HFFc6 (cell line): ENCODE measurements at places on chromosomes 5 and 9. TPM values are rescaled to one million over a fixed set of nuclear protein-coding genes. Genes with fewer than 3 reads are reported as not detected.
A peak's percentile ranks its signal among the peaks of the same experiment; 100 is the strongest.

DNA sequence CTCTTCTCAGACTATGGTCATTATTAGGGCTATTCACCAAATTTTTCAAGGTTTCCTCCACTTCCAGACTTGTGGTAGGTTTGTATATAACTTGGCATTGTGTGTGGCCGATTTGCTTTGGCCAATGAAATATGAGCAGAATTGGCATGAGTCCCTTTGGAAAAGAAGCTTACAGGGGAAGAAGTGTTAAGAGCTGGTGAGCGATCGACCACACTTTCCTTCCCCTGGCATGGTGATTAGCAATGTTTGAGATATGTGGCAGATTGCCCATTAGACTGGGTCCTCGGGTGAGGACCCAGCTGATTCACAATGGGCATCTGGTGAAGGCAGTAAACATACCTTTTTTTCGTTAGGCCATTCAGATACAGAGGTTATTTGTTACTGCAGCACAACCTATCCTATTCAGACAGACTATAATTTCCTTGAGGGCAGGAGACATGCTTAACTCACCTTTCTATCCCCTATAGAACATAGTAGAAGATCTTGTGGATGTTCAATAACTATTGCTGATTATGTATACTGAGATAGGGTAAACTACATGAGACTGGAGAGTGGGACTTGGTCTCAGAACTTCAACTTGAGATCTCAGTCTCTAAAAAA lies 62.8 kb upstream of the KLF9 start:
- DNase-seq, result no peak

GRCh38 chr9:35448496-35448895 lies 41.4 kb upstream of the RUSC2 start:
- DNase-seq, result no peak

- peak; percentile 43 for DNase-seq
Observed at GRCh38 chr5:114450437-114450836, 88.6 kb downstream of the KCNN2 start.

- DNase-seq, result no peak
Observed at GRCh38 chr5:116444373-116445295, 130.0 kb downstream of the SEMA6A start.

DNA sequence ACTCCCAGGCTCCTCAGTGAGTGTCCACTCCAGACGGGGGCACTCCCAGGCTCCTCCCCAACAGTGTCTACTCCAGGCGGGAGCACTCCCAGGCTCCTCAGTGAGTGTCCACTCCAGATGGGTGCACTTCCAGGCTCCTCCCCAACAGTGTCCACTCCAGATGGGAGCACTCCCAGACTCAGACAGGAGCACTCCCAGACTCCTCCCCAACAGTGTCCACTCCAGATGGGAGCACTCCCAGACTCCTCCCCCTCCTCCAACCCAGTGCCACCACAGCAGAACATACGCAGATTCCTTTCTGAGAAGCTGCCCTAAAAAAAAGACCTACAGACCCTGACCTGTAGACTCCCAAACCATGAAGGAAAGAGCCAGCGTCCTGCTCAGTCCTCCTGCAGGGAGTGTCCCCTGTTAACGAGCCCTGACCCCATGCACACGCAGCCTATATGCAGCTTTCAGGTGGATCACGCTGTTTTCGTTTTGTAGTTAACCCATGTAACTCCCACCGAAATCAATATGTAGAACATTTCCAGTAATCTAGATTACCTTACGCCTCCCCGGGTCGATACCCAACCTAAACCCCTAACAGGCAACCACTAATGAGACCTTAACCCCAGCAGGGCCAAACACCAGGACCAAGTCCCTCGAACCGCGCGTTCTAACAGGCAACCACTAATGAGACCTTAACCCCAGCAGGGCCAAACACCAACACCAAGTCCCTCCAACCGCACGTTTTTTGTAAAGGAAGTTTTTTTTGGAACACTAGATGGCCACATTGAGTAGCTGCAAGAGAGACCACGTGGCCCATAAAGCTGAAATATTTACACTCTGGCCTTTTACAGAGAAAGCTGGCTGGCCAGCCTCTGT lies 15.7 kb downstream of the PNPLA7 start:
- DNase-seq, result peak; percentile 55

DNA sequence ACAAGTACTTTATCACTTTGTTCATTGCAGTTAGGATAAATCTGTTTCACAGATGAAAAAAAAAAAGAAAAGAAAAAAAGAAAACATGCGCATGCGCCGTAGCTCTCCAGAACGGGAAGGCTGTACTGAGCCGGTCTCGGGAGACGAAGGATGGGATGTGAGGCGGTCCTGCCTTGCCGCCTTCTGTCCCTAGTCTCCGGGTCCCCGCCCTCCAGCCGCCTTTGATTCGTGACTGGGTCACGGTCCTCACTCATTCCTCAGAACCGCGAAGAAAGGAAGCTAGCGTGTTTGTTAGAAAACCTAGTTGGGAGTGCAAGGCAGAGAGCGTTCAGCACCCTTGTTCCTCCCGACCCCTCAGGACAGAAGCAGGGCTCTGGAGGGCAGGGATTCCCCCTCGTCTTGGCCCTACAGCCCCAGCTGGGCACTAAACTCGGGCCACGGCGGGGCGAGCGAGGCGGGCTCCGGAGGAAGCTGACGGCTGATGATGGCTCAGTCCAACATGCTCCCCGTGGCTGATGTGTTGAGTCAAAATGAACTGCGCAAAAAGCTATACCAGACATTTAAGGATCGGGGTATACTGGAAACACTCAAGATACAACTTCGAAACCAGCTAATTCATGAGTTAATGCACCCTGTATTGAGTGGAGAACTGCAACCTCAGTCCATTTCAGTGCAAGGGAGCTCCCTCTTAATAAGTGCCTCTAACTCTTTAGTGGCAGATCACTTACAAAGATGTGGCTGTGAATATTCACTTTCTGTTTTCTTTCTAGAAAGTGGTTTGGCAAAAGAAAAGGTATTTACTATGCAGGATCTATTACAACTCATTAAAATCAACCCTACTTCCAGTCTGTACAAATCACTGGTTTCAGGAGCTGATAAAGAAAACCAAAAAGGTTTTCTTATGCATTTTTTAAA lies 40.0 kb downstream of the CPLANE1 start:
- DNase-seq, result peak; percentile 65

DNA sequence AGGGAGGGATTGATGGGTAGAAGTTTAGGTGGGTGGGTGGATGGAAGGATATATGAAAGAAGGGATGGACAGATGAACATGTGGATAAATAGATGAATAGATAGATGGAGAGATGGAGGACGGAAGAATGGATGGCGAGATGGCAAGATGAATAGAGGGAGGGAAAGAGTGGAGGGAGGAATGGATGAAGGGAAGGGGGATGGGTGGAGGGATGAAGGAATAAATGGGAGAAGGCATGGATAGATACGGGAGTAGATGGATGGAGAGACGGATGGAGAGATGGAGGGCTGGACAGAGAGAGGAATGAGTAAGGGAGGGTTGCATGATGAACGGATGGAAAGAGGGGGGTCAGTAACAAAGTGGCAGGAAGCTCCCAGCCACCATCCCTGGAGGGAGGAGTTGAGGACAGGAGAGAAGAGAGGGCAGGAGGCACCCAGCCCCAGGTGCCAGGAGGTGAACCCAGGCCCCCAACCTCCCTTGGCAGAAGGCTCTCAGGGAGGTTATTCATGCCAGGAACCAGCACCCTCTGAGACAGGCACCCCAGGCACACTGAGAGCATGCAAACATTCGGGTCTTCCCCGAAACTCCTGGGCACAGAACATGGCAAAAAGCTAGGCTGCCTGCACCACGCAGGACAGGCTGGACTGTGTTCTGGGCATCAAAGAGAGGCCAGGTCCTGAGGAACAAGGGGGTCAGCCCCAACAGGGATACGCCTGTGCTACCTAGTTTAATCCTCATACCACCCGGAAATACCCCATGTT lies 9.1 kb downstream of the SARDH start:
- no peak for DNase-seq

GRCh38 chr5:148844433-148845280 lies 18.2 kb downstream of the ADRB2 start:
- no peak for DNase-seq

GRCh38 chr5:112965733-112966306 lies 10.8 kb upstream of the DCP2 start:
- no peak for DNase-seq

- DNase-seq, result no peak
Observed at GRCh38 chr5:121366515-121366914, 485.2 kb upstream of the FTMT start.

- no peak for DNase-seq
Observed at GRCh38 chr5:110687485-110687884, 39.0 kb downstream of the TMEM232 start.

DNA sequence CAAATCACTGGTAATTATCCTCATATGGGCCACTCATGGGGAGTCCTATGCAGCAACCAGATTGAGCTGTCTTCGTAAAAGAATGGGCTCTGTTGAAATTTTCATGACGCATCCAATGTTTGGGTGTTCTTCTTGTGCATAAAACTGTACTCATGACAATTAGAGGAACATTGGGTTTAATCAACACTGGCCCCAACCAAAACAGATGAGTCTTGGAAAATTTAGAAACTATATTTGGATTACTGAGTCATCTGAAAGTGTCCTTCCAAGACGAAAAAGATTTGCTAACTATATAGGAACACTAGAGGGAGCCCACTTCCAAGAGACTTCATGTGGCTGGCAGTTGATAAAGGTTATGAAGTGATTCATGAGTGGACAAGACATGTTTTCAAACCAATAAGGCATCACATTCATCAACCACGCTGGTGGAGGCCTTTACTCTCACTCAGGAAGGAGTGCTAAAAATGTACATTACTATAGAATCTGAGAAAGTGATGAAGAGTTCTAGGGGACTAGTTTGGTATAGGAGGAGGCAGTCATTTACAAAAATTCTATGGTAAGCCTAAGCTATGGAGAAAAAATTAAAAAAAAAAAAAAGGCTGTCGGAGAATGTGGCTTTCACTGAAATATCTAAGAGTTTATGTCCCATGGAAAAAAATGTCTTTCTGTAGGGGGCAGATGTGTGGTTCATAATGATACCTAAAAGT lies 313.5 kb downstream of the PRDM9 start:
- DNase-seq, result peak; percentile 19

DNA sequence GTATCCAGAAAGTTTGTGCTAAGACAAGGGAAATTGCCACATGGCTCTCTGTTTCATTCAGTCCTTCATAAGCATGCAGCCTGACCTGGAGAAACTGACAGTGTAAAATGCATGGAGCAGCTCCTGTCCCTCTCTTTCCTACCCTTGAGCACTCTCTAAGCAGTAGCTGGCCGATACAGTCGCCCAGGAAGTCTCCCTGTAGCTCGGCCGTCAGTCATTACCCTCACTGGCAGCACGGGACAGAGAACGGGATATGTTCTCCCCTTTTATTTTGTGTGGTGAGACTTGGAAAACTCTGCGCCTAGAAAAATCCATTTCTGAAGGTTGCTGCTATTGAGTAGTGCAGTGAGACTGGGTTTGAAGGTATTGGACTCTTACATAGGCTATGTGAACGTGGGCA lies 56.8 kb upstream of the KCNMB1 start:
- no peak for DNase-seq

GRCh38 chr9:113477058-113477457 lies 13.5 kb downstream of the RGS3 start:
- DNase-seq, result no peak

DNA sequence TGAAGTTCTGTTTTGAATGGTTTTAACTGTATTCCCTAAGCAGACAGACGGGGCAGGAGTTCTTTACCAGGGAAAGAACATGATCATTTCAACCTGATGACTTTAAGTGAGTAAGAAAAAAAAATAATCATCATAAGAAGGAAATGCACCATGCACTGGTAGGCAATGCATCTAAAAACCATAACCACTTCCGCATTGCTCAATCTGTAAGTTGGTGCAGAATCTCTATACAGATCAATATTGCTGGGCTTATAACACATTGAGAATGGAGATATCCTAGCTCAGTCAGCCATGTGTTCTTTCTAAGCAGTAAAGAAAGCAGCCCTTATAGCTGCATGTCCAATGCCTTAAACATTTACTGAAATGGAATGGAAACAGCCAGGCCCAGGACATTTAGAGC lies 407.1 kb upstream of the DMAC1 start:
- DNase-seq, result no peak

- no peak for DNase-seq
Observed at GRCh38 chr5:68215898-68216244, 315 bp downstream of the PIK3R1 start.

DNA sequence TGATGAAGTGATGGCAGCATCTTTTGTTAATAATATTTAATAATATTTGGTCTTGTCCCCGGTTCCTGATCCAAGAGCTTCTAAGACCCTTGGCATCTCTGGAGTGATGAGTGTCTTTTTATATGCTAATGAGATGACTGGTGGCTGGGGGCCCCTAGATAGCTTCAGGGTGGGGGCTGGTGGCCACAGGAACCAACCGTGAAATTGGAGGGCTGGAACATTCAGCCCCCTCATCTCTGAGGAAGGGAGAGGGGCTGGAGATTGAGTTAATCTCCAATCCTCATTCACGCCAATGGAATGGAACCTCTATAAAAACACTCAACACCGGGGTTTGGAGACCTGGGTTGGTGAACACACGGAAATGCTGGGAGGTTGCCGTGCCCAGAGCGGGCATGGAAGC lies 78.2 kb upstream of the RAPGEF1 start:
- no peak for DNase-seq

GRCh38 chr5:176985516-176985915 lies 21.1 kb downstream of the UIMC1 start:
- no peak for DNase-seq

DNA sequence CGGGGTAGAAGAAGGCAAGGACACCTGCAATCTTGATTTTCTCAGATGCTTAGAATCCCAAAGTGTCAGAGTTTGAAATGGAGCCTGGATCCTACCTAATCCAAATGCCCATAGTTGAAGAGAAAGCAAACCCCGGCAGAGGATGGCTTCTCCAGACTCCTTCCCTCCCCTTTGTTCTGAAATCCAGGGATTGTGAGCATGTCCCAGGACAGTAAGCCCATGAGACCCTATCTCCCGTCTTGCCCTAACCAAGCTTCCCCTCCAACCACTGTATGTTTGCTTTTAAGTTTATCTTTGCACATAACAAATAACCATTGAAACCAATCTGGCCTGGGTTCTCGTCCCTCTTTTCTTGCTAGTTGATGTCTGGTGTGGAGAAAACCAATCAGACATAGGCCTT lies 78.3 kb upstream of the NIPAL4 start:
- DNase-seq, result no peak

- DNase-seq, result no peak
Observed at GRCh38 chr9:134426436-134426835, 100.2 kb downstream of the RXRA start.

GRCh38 chr5:40551496-40552491 lies 127.9 kb upstream of the PTGER4 start:
- DNase-seq, result peak; percentile 93

GRCh38 chr5:7242118-7242710 lies 153.7 kb upstream of the ADCY2 start:
- no peak for DNase-seq

- DNase-seq, result peak; percentile 3
Observed at GRCh38 chr5:153135411-153135810, 355.1 kb upstream of the GRIA1 start.

GRCh38 chr9:122376796-122377195 lies 6.0 kb downstream of the PTGS1 start:
- no peak for DNase-seq

SPIN1 gene
- 98.4 to 122 TPM (median 106 TPM) in 3 replicates for total RNA-seq

PCSK1 gene
- not detected in 3 replicates for total RNA-seq

HTR1A gene
- not detected in 3 replicates for total RNA-seq

RASEF gene
- total RNA-seq, result 0.10 TPM in 2 of 3 replicates, not detected in the other

PCDHGA8 gene
- total RNA-seq, result 0.68 to 1.0 TPM (median 0.74 TPM) in 3 replicates

PCDHGB3 gene
- 4.0 to 4.4 TPM (median 4.4 TPM) in 3 replicates for total RNA-seq

GARIN3 gene
- not detected in 3 replicates for total RNA-seq

CDH6 gene
- total RNA-seq, result 0.26 to 5.5 TPM (median 0.99 TPM) in 3 replicates

SLC6A19 gene
- total RNA-seq, result not detected in 3 replicates

EGFLAM gene
- 0.56 to 7.2 TPM (median 1.3 TPM) in 3 replicates for total RNA-seq

SPACA9 gene
- total RNA-seq, result 5.7 to 7.1 TPM (median 5.9 TPM) in 3 replicates
